ENCODE measurements at places on chromosomes 5 and 9.
A peak's percentile ranks its signal among the peaks of the same experiment; 100 is the strongest.

DNA sequence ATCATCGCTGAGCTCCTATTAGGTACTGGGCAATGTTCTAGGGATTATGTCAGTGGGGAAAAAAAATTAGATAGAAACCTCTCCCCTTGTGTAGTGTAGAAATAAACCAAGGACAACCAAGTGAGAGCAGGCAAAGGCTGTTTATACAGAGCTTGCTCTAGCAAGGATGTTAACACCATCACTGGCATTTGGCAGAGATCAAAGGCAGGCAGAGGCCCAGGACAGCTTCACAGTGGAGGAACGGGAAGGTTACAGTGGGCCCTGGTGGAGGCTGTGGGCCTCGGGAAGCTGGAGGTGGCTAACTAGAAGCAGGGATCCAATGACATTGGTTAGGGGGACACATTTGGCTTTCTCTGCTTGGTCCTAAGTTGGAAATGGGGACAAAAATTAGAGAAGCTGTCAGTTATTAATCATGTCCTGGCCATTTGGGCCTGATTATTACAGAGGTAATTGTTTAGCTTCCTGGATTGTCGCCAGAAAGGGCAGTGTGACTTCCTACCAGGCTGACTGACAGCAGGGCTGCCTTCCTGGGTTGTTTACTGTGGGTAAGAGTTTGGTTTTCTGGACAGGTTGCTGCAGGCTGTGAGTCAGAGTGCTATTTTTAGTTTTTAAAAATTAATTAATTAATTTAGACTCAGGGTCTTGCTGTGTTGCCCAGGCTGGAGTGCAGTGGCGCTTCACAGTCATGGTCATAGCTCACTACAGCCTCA lies 259.3 kb downstream of the ROR2 start:
- no peak for DNase-seq

GRCh38 chr5:102532123-102532522 lies 33.3 kb upstream of the SLCO6A1 start:
- DNase-seq: peak; percentile 83

DNA sequence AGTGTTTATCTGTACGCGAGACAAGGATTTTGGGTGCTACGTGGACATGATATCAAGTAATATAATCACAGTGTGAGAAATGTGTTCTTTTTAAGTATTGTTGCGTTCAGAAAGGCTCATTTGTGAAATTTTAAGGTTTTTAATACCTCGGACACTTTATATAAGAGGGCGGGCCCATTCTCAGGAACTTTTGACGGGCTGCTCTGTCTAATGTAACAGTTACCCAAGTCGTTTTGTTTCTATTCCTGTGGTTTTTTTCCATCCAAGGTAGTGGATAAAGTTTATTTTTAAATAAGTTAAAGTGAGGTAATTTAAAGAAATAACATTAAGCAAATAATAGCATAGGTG lies 525 bp downstream of the SRP19 start:
- no peak for DNase-seq

GRCh38 chr9:117704024-117704575 lies at the start of gene TLR4:
Gene TLR4, plus strand, starts transcription at chr9:117704403. Its CDS starts 70 bp downstream, at chr9:117704473.
- peak; percentile 45 for DNase-seq

DNA sequence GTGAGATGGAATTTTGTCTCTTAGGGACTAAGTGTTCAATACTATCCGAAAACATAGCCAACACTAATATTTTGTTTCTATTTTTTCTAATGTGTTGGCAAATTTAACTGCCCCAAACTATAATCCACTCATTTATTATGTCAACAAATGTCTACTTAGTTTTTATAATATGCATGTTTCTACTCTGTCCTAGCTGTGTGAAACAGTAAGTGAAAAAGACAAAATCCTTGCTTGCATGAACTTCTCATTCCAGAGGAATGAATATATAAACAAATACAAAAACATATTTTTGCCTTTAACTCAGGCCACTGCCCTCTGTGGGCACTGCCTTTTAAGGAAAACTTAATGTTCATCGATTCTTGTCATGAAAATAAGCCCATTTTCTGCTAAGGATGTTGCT lies 1275.4 kb upstream of the CDH18 start:
- no peak for DNase-seq

- DNase-seq: no peak
These were observed 44.9 kb downstream of the PFDN1 start for GRCh38 chr5:140258016-140258415.

- DNase-seq: no peak
These were observed 176.8 kb downstream of the MELK start for GRCh38 chr9:36749461-36749860.

- no peak for DNase-seq
These were observed 90.6 kb downstream of the RALGPS1 start for GRCh38 chr9:127004946-127005769.

GRCh38 chr9:70947086-70947485 lies 174.3 kb downstream of the TRPM3 start:
- no peak for DNase-seq

GRCh38 chr9:14313378-14313940 lies 482 bp downstream of the NFIB start:
- DNase-seq: peak; percentile 68

- peak; percentile 45 for DNase-seq
These were observed 40.5 kb upstream of the NEURL1B start for GRCh38 chr5:172600571-172600970.

DNA sequence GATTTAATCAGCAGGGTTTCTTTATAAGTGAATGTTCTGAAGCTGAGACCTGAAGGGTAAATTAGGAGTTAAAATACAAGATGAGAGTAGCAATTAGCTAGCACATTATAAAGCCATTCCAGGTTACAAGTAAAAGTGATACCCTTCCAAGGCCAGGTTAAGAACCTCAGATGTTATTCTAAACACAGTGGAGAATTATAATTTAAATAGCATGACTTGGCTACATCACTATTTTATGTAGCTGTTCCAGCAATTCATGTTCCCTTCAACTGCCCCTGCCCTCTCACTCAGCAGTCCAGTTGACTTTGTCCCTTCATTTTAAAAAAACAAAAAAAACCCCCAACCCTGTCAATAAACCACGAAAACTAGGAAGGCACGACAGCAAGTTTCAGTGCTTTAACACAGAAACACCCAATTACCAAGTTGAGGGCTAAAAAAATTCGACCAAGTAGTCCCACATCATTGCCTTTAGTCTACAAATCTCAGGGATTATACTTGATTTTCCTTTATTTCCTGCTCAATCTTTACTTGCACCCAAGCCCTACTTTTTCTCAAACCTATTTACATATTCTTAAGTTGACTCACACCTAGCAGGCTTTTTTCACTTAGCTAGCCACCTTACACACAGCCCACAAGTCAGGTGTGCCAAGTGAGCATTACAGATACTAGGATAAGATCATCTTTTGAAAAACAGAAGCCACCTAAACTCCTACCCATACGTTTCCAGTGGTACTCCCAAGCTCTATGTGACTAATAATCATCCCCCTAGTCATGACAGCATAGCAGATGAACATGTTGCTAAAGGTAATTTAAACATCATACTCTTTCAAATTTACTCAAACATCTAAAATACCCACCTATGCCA lies 3.4 kb downstream of the RPL37 start:
- no peak for DNase-seq

DNA sequence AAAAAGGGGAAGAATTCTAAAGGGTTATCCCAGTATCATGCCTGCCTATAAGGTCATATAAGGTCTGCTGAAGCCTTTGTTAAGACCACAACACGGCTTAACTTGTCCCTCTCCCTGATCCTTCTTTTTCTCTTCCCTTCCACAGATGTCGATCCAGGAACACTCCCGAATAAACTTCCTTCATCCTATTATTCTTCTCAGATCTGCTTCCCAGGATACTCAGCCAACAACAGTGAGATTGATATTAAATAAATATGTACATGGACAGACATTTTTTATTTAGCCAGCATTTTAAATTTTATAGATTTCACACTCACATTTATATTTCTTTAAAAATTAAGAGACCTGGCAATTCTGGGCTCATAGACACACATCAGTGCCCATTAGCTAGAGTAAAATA lies 44.1 kb downstream of the DPYSL3 start:
- no peak for DNase-seq

DNA sequence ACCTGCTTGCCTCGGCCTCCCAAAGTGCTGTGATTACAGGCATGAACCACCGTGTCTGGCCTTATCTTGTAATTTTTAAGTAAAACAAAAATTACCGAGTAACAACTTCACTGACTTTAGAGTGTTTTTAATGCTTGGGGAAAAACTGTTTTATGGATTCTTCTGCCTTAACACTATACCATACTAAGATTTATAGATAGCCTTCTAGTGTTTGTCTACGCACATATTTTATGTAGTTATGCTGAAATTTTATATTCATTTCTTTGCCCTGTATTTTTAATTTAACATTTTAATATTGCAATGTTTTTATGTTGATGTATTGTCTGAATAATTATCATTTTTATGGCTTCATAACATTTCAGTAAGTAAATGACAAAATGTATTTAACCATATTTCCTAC lies 96.4 kb upstream of the FTMT start:
- DNase-seq: no peak

GRCh38 chr5:114416254-114416653 lies 54.4 kb downstream of the KCNN2 start:
- no peak for DNase-seq

DNA sequence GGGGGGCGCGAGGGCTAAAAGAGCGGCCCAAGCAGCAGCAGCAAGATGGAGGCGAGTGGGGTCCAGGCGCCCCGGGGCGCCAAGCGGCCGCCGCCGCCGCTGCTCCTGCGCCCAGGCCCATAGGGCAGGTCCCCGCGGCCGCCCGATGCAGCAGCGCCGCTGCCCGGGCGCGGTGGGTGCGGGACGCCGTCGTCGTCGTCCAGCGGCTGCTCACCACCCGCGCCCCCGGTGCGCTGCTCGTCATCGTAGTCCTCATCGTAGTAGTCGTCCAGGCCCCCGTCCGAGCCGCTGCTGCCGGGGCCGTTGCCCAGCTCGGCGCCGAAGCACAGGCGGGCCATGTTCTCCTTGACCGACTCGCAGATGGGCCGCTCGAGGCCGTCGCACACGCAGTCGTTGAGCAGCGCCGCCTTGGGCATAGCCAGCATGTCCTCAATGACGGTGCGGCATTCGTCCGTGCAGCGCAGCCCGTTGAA lies 1.5 kb downstream of the GAS1 start:
- DNase-seq: no peak

GRCh38 chr9:95565982-95566381 lies 49.2 kb upstream of the PTCH1 start:
- no peak for DNase-seq

DNA sequence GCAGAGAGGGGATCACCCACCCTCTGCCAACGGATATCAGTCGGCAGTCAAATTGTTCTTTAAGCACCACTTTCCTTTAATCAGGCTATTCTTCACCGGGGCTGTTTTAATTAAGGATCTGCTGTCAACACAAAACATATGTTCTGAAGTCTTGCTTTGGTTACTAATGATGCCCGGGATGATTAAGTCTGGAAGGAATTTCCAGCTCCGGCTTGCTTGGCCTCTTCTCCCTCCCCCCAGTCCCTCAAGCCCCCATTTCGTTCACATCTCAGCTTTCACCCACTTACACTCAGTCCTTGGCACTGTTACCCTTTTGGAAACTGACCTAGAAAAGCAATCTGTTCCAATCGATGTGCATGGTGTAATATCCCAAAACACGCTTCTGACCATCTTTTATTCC lies 74.7 kb downstream of the MSX2 start:
- no peak for DNase-seq

- peak; percentile 70 for DNase-seq
These were observed 709 bp downstream of the WHRN start for GRCh38 chr9:114504341-114505186.

DNA sequence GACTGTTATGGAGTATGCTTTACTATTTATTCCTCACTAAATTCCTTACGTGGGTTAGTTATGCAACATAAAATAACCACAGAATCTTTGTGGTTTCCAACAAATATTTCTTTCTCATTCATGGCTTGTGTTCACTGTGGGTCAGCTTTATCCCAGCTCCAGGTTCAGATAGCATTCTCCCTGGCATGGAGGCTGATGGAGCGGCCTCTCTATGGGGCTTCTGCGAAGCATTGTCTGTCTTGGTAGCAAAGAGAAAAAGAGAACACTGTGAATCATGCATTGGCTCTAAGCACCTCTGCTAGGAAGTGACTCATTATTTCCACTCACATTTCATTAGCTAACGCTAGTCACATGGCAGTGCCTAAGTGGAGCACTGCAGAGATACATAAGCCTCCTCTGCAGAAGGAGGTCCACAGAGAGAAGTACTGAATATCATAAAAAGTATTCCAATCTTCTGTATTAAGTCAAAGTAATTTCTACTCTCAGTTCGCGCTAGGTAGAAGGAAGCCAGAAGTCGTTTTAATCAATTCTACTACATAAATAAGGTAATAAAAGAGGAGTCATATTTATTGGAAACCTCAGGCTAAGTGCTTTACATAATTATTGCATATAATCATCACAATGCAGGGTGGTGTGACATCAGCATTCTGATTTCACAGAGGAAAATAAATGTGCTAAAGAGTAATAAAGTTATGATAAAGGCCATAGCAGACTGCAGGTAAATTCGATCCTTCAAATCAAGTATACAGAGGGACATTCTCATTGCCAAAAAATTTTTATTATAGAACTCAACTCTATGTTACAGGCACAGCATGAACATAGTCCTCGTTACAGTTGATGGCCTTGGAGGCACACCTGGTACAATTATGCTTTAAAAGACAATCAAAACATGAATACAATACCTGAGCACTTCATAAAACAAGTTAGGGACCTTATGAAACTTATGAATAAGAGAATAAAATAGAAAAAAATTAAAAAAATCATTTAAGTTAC lies 531.1 kb downstream of the CETN3 start:
- DNase-seq: no peak

DNA sequence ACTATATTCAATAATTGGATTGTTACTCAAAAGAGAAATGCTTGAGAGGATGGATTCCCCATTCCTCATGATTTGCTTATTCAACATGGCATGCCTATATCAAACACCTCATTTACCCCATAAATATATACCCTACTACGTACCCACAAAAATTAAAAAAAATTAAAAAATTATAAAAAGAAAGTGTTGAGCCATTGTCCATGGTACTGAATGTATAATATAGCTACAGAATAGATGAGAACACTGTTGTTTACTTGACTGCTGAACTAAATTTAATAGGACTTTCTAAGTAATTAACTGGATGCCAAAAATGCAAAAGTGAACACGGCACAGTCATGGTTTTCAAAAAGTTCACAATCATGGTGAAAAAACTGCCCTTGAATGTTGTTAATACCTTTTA lies 725.8 kb downstream of the KCTD16 start:
- no peak for DNase-seq

DNA sequence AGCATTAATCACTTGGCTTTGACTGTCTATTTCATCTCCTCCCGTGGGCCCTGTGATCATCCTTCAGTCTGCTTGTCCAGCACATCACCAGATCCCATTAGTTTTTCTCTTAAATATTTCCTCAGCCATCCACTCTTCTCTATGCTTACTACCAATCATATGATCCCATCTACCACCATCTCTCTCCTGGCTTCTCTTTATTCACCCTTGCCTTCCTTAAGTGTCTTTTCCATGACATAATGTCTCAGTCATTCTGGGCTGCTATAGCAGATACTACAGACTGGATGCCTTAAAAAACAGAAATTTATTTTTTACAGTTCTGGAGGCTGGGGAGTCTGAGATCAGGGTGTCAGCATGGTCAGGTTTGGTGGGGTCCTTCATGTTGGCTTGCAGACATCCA lies 208.4 kb upstream of the PPP1R2B start:
- DNase-seq: no peak

- DNase-seq: no peak
These were observed 43.2 kb upstream of the RICTOR start for GRCh38 chr5:39117401-39117800.

GRCh38 chr5:2725980-2726765 lies 25.3 kb downstream of the IRX2 start:
- DNase-seq: no peak

- peak; percentile 30 for DNase-seq
These were observed 1.4 kb downstream of the ADAMTS12 start for GRCh38 chr5:33890131-33891032.

Measured in femur (tissue), 1 donor.